ENCODE measurements at places on chromosomes 1 and 21.
A peak's percentile ranks its signal among the peaks of the same experiment; 100 is the strongest.

GRCh38 chr1:177984136-177984525 lies 14.3 kb upstream of the SEC16B start:
- no peak for DNase-seq

GRCh38 chr1:158272681-158273080 lies 17.0 kb upstream of the CD1C start:
- no peak for DNase-seq

- DNase-seq, result no peak
These were observed 4.2 kb downstream of the FABP3 start for GRCh38 chr1:31368611-31369107.

GRCh38 chr1:184199438-184200085 lies 148.0 kb downstream of the TSEN15 start:
- no peak for DNase-seq

DNA sequence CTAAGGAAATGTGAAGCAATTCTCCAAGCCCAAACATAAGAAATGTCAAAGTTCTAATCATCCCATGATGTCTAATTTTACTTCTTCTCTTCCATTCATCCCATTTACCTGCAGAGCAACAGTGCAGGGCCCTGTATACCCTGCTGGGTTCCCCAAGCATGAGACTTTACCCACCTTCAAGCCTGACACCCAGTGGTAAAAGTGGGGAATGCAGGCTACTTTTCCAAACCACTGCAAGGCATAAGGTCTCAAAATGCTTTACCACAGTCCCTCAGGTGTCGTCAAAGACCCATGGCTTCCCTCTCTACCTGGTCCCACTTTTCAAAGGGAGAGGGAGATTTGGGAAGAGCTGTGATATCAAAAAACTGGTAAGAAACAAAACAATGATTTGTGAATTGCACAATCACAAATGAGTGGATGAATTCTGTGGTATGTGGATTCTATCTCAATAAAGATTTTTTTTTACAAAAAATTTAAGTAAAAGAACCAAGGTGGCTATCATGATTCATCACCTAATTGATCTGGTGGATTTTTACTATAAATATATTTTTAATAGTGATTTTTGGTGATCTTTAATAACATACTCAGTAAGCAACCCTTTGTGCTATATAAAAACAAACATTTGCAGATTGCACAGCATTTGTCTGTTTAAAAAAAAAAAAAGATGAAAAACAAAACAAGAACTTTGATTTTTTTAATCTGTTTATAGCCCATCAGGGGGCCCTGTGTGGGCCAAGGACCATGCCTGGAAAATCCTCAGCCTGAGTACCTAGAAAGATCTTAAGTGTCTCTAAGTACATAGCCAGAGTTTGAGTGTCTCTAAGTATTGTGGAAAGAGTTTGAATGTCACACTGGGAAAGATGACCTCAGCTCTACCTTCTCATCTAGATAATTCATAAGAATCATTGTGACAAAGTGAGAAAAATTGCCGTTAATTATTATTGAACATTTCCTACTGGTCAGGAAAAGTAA lies 73.1 kb upstream of the GJB5 start:
- DNase-seq, result peak; percentile 29

DNA sequence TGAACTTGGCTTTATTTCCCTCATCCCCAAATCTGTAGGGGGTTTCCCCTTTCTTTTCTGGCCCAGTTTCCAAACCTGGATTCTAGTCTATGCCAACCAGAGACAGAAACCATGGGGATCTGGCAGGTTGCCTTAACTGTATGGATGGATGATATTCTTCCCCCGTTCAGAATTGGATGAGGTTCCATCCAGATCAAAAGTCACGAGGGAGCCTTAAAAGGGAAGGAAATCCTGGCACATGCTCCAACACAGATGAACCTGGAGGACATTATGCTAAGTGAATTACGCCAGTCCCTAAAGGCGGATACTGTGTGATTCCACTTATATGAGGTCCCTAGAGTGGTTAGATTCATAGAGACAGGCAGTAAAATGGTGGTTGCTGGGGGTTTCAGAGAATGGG lies 124.4 kb downstream of the HUNK start:
- DNase-seq, result no peak

DNA sequence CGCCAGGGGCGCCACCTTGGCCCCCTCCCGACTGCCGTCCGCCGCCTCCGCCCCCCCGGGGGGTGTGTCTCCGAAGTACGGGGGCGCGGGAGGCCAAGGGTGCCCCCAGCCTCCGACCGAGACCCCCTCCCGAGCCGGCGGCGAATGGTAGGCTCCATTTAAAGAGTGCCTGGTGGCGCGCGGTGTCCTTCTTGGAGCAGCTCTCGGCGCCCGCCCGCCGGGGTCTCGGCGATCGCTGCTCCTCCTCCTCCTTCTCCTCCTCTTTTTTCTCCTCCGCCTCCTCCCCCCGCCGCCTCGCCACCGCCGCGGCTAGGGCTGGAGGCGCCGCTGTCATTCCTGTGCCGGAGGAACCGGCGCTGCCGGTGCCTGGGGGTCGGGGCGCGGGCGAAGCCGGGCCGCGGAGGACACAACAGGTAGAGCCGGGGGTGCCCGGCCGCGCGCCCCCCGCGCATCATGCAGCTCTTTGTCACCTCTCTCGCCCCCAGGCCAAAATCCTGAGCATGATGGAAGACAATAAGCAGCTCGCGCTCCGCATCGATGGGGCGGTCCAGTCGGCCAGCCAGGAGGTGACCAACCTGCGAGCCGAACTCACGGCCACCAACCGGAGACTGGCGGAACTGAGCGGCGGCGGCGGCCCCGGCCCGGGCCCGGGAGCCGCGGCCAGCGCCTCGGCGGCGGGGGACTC lies at the start of gene KAZN:
Gene KAZN (plus strand): TSS at position 188 of the 685 bp plus-strand sequence.
- no peak for DNase-seq

DNA sequence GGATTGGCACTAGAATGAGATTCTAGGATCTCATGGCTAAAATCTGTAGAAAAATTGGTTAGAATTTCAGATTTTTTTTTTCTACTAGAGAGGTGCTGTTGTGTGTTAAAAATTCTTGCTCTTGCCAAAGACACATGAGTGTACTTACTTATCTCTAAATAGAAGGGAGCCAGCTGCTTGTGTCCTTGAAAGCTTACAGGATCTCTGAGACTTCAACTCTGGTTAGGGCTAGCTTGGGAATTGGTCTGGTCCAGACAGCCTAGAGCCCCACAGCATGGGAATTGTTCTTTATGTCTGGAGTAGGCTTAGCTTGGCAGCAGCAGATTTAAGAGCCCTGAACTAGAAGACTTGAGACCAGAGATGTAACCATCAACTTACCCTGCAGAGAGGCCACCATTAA lies 37.3 kb downstream of the MACO1 start:
- no peak for DNase-seq

- no peak for DNase-seq
These were observed 195.6 kb downstream of the HMCN1 start for GRCh38 chr1:185929776-185930175.

- DNase-seq, result no peak
These were observed 261.3 kb upstream of the CHRM3 start for GRCh38 chr1:239125027-239125426.

GRCh38 chr1:111489604-111490003 lies 13.8 kb downstream of the ADORA3 start:
- no peak for DNase-seq

- DNase-seq, result no peak
These were observed 17.2 kb downstream of the EPHB2 start for GRCh38 chr1:22727873-22728272.

All from activated CD4-positive, alpha-beta T cell treated with anti-CD3 and anti-CD28 coated beads for 24 hours (primary cell).